ENCODE measurements at places on chromosomes 13 and 19.

DNA sequence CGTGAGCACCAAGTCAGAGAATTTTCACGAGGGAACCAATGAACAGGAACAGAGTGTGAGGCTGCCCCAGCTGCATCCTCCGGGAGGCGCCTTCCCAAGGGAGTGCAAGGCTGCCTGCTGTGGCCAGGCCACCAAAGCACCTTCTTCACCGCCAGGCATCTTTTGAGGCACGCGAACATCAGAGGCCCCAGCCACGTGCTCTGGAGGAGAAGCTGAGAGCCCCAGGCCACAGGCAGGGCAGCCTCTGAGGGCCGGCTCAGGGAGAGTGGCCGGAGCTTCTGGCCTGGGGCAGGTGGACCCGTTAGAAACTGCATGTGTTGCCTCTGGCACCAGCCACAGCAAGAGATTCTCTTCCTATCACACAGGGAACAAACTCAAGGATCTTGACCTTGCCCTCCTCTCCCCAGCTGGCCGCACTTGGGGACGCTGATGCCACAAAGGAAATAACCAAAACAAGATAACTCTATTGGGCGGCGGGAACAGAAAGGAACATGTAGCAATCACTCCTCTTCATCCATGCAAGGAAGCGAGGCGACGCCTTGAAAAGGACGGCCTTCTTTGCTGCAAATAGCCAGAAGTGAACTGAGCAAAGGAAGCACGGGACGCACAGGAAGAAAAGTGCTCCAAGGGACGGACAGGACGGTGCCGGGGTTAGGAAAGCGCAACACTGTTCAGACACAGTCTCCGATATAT is 19.9 kb downstream of the GAS6 start:
- DNase-seq = no peak

- no peak for DNase-seq
These were observed 176.4 kb downstream of the FLT1 start for GRCh38 chr13:28318496-28318895.

- DNase-seq = no peak
These were observed 5.3 kb downstream of the TTYH1 start for GRCh38 chr19:54420383-54421168.

- no peak for DNase-seq
These were observed 18.8 kb upstream of the EDDM13 start for GRCh38 chr19:56253737-56254136.

DNA sequence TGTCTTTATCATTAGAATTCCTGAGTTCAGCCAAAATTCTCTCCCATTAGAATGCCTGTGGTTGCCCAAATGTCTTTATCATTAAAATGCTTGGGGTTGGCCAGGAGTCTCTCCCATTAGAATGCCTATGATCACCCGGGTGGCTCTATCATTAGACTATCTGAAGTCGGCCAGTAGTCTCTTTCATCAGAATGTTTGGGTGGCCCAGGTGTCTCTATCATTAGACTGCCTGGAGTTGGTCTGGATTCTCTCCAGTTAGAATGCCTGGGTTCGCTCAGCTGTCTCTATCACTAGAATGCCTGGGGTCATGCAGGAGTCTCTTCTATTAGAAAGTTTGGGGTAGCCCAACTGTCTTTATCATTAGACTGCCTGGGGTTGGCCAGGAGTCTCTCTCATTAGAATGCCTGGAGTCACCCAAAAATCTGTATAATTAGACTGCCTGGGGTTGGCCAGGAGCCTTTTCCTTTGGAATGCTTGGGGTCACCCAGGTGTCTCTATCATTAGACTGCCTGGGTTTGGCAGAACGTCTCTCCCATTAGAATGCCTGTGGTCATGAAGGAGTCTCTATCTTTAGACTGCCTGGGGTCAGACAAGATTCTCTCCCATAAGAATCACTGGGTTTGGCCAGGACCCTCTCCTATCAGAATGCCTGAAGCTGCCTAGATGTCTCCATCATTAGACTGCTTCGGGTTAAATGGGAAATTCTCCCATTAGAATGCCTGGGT is 1478.3 kb downstream of the UQCRFS1 start:
- no peak for DNase-seq

DNA sequence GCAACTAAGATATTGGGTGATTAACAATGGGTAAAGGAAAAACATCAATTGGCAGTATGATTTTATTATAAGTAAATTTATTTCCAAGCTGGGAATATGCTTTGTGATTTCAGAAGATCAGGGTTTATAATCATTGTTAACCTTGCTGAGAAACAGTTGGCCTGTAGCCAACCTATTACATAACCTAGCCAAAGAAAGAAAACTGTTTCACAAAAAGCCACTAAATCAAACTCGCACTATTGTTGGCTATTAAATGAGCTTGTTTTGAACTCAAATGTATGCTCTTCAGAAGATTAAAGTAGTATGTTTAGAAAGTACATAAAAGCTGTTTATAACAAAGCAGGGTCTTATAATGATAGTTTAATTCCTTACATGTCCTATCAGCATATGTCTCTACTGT is 151.7 kb downstream of the LHFPL6 start:
- no peak for DNase-seq

DNA sequence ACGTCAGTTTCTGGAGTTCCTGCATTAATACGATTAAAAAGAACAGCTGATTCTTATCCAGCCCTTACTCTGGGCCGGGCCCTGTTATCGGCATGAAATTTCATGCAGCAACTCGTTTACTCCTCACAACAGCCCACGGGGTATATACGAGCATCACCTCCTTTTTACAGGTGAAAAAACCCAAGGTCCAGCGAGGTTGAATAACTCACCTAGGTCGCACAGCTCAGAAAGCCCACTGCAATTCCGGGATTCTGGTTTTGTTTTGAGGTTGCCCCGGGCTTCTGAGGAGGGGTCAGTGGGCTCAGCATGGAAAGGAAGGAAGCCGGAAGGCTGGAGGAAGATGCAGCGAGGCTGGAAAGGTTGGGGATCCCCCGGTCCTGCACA is 577 bp upstream of the ACP7 start:
- no peak for DNase-seq

- DNase-seq = no peak
These were observed 149.8 kb upstream of the FREM2 start for GRCh38 chr13:38537051-38537450.

DNA sequence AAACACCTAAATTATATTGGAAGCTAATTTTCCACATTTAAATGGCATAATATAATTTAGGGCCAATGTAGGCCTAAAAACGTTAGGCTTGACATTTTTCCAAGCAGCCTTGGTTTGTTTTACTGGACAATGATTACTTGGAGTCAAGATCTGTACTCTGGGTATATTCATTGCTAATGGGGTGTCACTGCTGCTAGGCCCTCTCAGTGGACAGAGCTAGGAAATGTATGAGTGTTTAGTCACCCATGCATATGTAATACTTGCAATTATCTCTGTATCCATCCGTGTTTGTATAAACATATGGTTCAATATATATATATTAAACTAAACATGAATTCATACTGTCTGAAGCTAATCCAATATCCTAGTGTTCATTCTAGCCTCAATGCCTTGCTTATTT is 598.1 kb downstream of the DCT start:
- DNase-seq = no peak

- peak; percentile 6 for DNase-seq
These were observed 14.7 kb upstream of the ZNF14 start for GRCh38 chr19:19747357-19748220.

DNA sequence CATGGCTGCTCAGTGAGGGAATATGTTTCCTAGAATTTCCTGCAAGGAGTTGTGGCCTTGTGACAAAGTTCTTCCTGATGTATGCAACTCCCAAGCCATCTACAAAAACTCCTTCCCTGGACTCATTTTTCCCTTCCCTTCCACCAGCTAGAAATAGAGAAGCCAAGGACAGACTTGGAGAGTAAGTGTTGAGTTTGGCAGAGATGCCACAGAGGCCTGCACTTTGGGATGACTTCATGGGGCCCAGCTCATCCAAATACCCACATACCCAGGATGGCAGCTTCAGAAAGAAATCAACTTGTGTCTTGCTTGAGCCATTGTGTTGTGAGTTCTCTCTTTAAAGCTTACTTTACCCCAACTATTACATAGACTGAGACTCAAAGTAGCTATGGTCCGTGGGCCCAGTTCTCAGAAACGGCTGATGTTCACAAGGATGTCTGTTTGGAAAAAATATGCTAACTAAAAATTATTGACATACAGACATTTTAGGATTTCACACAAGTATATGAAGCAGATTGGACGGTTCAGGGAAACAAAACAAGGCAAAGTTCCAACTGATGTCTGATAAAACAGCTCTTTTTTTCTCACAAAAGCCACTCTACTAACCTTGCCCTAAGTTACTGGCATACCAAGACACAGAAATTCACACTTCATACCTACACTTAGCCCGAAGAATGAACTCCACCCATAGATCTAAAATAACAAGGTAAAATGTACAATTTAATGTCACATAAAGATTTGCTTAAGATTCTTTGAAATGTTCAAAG is 107.9 kb downstream of the NALCN start:
- no peak for DNase-seq

- DNase-seq = no peak
These were observed 1.5 kb downstream of the WIZ start for GRCh38 chr19:15448044-15448777.

DNA sequence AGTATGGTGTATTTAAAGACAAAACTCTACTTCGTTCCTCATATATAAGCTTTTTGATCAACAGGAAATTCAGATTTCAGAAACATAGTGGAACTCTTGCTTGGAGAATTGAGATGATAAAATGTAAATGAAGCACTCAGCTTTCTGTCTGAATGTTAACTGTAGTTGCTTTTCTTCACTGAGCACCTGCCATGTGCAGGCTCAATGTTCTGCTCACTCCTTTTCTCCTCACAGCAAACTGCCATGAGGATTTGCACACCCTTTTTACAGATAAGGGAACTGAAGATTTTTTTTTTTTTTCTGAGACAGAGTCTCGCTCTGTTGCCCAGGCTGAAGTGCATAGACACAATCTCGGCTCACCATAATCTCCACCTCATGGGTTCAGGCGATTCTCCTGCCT is 28.0 kb upstream of the FOXO1 start:
- no peak for DNase-seq

DNA sequence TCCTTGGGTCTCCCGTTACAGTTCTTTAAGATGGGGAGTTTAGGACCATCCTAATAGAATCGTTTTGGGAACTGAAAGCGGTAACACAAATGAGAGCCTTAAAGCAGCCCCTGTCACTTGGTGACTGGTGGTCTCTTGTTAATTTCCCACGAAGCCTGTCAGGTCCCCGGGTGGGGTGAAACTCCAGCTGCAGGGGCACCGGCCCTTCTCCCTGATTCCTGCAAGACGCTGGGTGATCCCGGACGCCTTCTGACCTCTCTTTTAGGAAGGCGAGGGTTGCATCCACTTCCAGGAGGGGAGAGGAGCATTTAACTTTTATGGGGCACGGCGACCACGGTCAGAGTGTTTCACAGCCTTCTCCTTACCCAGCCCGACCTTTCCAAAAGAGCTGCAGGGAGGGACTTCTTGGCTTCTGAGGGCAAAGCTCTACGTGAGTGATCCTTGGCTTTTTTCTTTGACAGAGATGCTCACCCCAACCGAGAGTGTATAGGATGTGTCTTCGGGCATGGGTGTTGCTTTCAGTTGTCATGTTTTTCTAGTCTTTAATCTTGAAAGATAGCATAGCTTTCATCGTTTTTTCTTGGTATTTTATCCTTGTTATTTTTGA is 688 bp downstream of the ZNF225 start:
- no peak for DNase-seq

GRCh38 chr19:51396175-51396574 is 5.8 kb upstream of the C19orf84 start:
- no peak for DNase-seq

GRCh38 chr13:92727118-92727517 is 499.5 kb upstream of the GPC6 start:
- no peak for DNase-seq

DNA sequence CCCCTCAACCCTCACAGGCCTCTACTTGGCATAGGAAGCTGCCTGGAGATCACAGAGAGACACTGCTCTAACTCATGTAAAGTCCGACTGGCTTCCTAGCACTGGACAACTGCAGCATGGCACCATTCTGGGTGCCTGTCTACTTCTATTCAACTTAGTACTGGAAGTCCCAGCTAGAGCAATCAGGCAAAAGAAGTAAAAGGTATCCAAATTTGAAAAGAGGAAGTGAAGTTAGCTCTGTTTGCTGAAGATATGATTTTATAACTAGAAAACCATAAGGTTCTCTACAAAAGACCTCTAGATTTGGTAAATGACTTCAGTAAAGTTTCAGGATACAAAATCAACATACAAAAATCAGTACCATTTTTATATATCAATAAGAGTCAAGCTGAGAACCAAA is 1017.6 kb downstream of the PCDH9 start:
- DNase-seq = no peak

DNA sequence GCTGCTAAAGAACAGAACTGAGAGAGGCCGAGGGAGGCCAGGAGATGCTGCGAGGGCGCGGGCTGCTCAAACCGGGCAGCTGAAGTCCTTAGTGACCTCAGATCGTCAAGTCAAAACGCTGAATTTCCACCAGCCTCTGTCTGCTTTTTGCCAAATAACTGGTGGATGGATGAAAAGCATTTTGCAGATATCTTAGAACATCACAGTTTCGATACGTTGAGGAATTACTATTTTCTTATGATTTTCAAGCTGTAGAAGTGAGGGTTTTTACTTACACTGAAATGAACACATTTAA is 2.0 kb downstream of the GPC6 start:
- DNase-seq = no peak

DNA sequence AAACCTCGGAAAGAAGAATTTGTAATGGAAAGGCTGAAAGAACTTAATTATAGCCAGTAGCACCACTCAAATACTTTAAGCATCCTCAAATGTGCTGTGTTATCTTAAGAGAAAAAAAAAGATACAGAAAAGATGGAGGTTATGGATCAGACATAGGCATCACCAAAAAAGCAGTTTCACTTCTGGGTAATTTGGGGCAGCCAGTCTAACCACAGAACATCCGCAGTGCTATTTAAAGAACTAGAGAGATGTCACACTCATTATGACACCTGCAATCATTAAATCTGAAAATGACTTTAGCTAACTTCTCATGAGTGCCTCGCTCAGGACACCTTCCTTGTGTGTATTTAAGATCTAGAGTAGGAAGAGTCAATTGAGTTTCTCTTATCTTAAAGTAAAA is 211.8 kb downstream of the RBM26 start:
- DNase-seq = no peak

GRCh38 chr19:31232871-31233270 is 116.4 kb downstream of the TSHZ3 start:
- DNase-seq = no peak

GRCh38 chr13:80666782-80667552 is 326.0 kb upstream of the SPRY2 start:
- no peak for DNase-seq

GRCh38 chr13:96003304-96003703 is 49.9 kb downstream of the UGGT2 start:
- DNase-seq = no peak

- DNase-seq = no peak
These were observed 71.5 kb upstream of the ARHGEF7 start for GRCh38 chr13:111043575-111043982.

All from CD4-positive, alpha-beta T cell (primary cell).